ENCODE measurements at places on chromosomes 11 and 22.

DNA sequence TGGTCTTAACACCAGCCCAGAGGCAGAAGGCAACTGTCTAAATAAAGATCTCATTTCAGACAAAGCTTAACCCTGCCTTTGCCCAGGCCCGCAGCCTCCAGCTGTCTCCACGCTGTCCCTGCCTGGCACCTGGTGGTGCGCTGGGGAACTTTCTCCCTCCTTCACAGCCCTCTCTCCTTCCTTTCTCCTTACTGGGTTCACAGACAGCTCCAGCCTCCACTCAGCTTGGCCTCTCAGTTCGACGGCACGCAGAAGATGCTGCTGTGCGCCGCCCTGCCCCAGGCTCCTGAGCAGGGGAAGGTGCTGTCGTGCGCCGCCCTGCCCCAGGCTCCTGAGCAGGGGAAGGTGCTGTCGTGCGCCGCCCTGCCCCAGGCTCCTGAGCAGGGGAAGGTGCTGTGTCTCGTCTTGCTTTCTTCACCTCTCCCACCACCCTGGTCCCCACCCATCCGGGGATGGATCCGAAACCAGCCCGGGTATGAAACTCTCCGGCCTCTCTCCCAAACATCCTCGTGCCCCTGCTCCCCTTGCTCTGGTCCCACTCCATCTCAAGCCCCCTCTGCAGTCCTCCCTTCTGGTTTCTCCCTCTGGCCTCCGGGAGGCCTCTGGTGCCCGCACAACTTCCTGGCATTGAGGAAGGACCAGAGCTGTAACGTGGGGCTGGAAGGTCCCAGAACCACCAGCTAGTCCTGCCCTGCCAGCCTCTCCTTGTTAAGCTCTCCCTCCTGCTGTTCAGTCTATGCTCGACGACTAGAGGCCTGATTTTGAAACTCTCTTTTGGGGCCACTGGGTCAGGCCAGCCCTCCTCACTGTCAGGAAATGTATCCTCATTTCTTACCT is 22.9 kb upstream of the JAM3 start:
- DNase-seq: peak; percentile 14

GRCh38 chr11:34600339-34601084 is 20.4 kb upstream of the EHF start:
- no peak for DNase-seq

GRCh38 chr11:45252877-45253276 is 33.3 kb downstream of the SYT13 start:
- no peak for DNase-seq

GRCh38 chr11:38543311-38543710 is 1945.3 kb upstream of the RAG2 start:
- DNase-seq: no peak

DNA sequence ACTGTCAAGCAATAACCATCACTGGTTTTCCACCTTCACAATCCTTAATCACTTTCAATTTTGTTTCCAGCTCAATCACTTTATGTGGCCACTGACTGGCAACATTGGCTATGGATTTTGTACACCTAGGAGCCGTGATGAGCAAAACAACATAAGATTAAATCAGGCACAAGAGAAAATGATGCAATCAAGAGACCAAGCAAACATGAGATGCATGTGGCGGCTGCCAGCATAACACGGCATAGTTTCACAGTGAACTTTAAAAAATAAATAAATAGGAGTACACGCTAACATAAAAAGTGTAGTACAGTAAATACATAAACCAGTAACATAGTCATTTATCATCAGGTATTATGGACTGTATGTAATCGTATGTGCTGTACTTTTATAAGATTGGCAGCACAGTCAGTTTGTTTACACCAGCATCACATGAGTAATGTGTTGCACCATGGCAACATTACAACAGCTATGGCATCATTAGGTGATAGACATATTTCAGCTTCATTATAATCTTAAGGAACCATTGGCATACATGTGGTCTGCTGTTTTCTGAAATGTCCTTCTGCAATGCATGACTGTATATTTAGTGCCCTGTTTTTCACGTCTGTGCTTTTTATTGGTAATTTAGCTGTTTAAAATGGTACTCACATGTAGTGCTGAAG is 83.3 kb upstream of the PRDM11 start:
- no peak for DNase-seq
